ENCODE measurements at places on chromosomes 1 and 21.

DNA sequence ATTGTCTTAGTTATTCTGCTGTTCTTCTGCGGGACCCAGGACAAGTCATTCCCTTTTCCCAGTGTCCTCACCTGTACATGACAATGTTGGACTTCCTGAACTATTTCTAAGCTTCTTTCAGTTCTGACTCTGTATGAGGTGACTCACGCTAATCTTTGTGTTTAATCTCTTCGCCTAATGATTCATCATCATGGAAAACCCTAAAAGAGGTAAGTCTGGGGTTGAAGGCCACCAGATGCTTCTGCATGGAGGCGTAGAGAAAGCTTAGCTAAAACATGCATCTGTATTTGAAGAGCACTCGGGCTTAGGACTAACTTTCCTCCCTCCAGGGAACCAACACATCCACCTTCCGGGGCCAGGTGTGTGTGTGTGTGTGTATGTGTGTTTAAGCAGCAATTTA is 7.4 kb downstream of the SPRR5 start:
- H3K4me1 ChIP-seq, result no peaks in the 10 kb centered on the region
- DNase-seq, result no peak
- no peak overlapping the region for H3K27ac ChIP-seq
- no peak overlapping the region for H3K4me3 ChIP-seq
- no peaks in the 10 kb centered on the region for H3K36me3 ChIP-seq
- no peaks in the 10 kb centered on the region for H3K27me3 ChIP-seq

- DNase-seq, result no peak
- no peak overlapping the region for H3K4me3 ChIP-seq
- H3K36me3 ChIP-seq, result peaks cover 79% of the 10 kb centered on the region
Observed at GRCh38 chr21:33942426-33942825, 26.8 kb upstream of the ATP5PO start.

- no peak overlapping the region for H3K4me3 ChIP-seq
- peaks cover 20% of the 10 kb centered on the region for H3K4me1 ChIP-seq
- peaks cover 21% of the 10 kb centered on the region for H3K27me3 ChIP-seq
- no peaks in the 10 kb centered on the region for H3K36me3 ChIP-seq
- no peak overlapping the region for H3K27ac ChIP-seq
Observed at GRCh38 chr1:40951943-40952743, 27.4 kb upstream of the CTPS1 start.

DNA sequence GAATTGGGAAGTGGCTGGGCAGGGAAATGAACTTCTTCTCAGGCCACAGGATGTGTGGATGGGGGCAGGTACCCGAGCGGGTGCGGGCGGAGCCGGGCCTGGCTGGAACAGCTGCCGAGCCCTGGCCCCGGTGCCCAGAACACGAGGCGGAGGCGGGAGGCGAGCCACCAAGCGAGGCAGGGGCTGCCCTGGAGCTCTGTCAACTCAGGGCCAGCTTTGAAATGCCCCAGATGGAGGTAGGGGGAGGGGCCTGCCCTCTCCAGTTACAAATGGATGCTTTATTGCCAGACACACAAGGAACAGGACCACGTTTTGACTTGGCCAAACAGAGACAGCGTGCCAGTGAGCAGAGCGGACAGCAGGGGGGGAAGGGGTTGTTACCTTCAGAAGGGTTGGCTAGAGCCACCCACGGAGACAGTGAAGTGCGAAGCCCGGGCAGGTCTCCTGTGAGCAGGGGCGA is 240.4 kb downstream of the SDCCAG8 start:
- DNase-seq, result peak; percentile 22
- H3K36me3 ChIP-seq, result peaks cover 7% of the 10 kb centered on the region
- H3K27ac ChIP-seq, result peak overlapping the region; percentile 31

GRCh38 chr21:44800971-44801467 is 601 bp downstream of the UBE2G2 start:
- H3K27ac ChIP-seq, result peak overlapping the region; percentile 92
- H3K36me3 ChIP-seq, result peaks cover 47% of the 10 kb centered on the region
- H3K4me3 ChIP-seq, result peak overlapping the region; percentile 99
- no peaks in the 10 kb centered on the region for H3K27me3 ChIP-seq
- H3K4me1 ChIP-seq, result peaks cover 52% of the 10 kb centered on the region
- no peak for DNase-seq

GRCh38 chr1:197961933-197962332 is 44.8 kb downstream of the LHX9 start:
- H3K27ac ChIP-seq, result no peak overlapping the region
- H3K4me1 ChIP-seq, result peaks cover 7% of the 10 kb centered on the region
- H3K27me3 ChIP-seq, result peaks cover 5% of the 10 kb centered on the region
- peaks cover 1% of the 10 kb centered on the region for H3K36me3 ChIP-seq
- peak; percentile 44 for DNase-seq

DNA sequence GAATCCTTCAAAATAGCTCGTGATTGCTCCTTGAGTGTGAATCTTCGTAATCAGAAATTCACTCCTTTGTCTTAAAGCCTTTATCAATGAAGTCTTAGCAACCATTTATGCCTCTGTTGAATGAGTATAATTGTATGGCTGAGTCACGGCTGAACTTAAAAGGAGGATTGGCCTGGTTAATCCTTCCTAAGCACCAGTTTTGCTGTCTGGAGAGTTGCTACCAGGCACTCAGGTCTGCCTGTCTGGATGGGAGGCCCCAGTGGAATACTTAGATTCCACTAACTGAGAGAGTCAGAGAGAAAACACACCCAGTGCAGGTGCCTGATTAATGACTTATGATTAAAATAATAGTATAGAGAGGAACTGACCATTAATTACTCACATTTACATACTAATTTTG is 7.6 kb upstream of the HHAT start:
- DNase-seq, result no peak
- no peak overlapping the region for H3K27ac ChIP-seq
- no peaks in the 10 kb centered on the region for H3K4me1 ChIP-seq
- no peak overlapping the region for H3K4me3 ChIP-seq
- H3K36me3 ChIP-seq, result peaks cover 1% of the 10 kb centered on the region
- H3K27me3 ChIP-seq, result peaks cover 29% of the 10 kb centered on the region
